ENCODE measurements at places on chromosomes 11 and 22.

DNA sequence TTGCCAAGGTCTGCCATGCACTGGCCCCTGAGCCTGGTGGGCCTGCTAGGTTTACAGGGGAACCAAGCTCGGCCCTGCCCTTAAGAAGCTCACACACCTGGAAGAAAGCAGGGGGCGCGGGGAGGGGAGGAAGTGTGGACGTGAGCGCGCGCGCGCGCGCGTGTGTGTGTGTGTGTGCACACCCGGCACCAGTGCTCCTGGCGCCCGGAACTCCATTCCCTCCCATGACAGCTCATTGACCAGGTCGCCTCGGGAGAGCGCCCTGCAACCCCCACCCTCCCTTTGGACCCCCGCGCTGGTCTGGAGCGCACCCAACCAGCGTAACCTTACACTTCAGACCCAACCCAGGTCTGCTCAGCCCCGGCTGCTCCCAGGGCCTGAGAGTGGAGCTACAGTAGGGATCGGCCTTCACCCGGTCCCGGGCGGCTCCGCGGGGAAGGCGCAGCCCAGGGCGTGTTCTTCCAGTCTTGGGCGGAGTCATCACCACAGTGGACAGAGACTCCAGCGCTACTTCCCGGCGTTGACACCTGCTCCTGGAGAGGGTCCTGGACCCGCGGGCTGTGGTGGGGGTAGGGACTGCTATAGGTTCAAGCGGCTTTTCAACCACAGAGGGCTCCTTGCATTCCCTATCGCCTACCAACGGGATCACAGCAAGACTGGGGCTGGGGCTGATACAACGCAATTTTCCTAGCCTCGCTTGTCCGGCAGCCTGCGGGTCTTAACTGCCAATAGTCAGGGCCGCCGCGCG lies 1.5 kb downstream of the GALNT18 start:
- DNase-seq = no peak

DNA sequence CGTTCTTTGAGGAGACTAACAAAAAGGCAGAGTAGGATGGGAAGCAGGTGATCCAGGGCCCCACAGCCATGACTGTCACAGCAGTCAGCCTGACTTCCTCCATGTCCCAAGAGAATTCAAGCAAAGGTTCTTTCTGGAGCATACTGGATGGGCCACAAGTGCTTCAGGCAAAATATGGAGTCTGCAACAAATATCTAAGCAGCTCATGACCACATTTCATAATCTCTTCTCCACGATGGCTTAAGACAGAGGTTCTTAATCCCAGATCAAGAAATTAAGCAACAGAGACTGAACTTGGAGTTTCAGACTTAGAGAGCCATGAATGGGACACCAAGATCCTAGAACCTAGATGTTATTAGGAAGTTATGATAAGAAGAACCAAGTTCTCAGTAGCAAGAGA lies 31.6 kb downstream of the GUCY1A2 start:
- DNase-seq = no peak

- no peak for DNase-seq
Observed at GRCh38 chr11:36757075-36757474, 159.0 kb upstream of the RAG2 start.

- DNase-seq = no peak
Observed at GRCh38 chr22:49906071-49906798, 12.0 kb downstream of the ALG12 start.

- no peak for DNase-seq
Observed at GRCh38 chr22:22478470-22478869, 30.1 kb downstream of the ZNF280B start.

- no peak for DNase-seq
Observed at GRCh38 chr11:102680945-102681344, 24.6 kb downstream of the MMP27 start.

- no peak for DNase-seq
Observed at GRCh38 chr11:129637473-129637872, 178.2 kb upstream of the TMEM45B start.

GRCh38 chr11:126072801-126073594 lies 10.3 kb upstream of the CDON start:
- DNase-seq = no peak

- DNase-seq = no peak
Observed at GRCh38 chr11:15622231-15622890, 507.6 kb downstream of the INSC start.

GRCh38 chr22:19608003-19608690 lies 83.9 kb upstream of the CLDN5 start:
- DNase-seq = no peak

- DNase-seq = no peak
Observed at GRCh38 chr22:39932918-39933649, 27.1 kb upstream of the TMA7B start.

DNA sequence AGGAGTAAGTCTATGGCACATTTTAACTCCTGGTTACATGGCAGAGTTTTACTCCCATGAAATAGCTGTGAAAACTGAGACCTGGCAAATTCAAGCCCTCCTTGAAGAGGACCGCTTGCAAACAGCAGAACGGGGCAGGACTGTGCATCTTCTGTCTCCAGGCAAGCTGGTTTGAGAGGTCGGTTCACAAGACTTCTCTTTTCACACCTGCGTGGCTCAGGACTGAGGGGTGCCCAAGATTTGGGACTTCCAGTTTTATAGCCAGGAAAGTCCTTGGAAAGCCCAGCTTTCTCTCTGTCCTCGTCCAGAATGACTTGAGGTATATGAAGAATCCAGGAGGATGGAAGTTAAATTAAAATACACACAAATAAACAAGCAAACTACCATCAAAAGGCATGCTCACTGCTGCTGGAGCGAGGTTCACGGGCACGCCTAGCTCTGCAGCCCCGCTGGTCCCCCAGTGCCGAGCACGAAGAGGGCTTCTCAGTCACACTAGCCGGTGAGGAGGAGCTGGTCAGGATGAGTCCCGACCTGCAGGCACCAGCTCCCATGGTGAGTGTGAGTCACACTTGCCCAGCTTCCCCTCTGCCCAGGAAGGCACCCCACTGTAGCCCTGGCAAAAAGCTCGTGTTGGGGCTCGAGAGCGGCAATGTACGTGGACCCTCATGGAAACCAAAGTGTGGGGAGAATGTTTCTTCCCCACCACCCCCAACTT lies 1382.4 kb downstream of the BRD1 start:
- DNase-seq = no peak

DNA sequence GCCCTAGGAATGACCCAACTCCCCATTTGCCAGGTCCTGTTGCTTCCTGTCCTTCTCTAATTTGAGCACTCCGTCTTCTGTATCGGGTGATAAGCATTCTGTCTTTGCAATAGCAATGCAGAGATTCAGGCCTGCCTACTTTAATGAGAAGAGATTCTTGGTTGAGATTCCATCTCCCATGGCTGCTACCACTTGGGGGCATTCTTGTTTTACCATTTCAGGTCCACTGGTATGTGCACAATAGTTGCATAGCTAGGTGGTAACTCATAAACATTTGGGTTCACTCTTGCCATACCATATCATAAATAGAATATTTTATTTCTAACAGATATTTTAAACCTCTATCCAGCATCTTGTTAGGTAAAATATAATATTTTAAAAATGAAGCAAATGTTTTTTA lies 34.4 kb upstream of the CALCB start:
- DNase-seq = no peak

- no peak for DNase-seq
Observed at GRCh38 chr22:39207141-39208012, 37.4 kb downstream of the PDGFB start.

DNA sequence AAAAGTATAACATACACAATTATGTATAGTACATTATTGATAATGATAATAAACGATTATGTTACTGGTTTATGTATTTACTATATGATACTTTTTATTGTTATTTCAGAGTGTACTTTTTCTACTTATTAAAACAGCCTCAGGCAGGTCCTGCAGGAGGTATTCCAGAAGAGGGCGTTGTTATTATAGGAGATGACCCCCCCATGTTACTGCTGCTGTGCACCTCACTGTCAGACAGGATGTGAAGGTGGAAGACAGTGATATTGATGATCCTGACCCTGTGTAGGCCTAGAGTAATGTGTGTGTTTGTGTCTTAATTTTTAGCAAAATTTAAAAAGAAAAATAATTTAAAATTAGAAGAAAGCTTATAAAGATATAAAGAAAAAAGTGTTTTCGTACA lies 57.6 kb downstream of the REXO2 start:
- no peak for DNase-seq

- DNase-seq = no peak
Observed at GRCh38 chr11:79932612-79933011, 491.8 kb upstream of the TENM4 start.

- no peak for DNase-seq
Observed at GRCh38 chr22:27386186-27386585, 415.4 kb downstream of the MN1 start.

GRCh38 chr22:20777420-20778177 lies 3.7 kb downstream of the SERPIND1 start:
- no peak for DNase-seq

DNA sequence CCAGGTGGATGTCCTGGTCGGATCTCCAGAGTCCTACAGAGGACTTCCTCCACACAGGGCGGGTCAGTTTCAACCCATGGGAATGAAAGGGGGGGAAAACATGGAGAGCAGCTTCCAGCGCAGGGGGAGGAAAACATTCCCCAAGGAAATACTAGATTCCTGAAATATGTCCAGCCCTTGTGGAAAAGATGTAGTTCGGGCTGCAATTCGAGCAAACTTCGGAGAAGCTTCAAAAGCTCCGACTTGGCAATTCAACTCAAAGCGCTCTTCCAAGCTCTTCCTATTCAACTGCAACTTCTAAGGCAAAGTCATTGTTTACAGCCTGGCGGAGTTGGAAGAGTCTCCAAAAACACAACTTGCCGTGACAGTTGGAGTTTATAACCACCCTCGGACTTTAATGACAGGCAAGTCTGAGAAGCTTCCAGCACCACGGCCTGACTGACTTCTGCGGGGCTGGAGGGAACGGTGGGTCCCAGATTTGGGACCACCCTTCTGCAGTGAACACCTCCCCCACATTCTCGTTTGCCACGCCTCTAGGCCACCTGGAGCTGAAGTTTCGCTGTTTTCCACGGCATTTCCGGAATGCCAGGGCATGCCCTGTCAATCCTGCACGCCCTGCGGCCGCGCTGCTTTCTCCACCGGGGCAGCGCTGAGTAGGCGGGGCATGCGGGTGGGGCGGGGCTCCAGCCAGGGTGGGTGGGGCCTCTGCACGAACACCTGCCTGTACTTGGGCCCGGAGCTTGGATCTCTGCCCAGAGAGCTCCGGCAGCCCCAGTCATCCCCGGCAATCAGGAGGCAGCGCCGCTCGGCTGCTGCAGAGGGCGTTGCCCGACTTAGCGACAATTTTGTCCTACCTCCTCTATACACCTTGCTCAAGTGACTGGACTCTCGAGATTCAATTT lies 49.0 kb upstream of the BIRC3 start:
- DNase-seq = peak; percentile 52

DNA sequence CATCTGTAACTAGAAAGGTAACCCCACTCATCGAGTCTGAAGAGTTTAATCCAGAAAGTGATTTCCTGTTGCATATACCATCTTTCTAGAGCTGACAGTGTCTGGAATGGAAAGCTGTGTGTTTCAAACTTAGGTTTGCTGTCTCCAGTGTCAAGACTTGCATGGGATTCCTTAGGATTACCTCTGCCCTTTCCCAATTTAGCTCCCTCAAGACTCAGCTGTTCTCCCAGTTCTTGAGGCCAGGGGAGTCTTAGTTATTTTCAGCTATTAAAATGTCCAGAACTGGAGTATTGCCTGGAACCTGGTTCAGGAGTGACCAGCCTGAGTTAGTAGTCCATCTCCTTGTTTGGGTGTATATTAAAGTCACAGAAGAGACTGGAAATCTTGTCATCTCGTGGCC lies 25.0 kb upstream of the LDHA start:
- no peak for DNase-seq

GRCh38 chr11:94832604-94833235 lies 64.6 kb downstream of the AMOTL1 start:
- no peak for DNase-seq

DNA sequence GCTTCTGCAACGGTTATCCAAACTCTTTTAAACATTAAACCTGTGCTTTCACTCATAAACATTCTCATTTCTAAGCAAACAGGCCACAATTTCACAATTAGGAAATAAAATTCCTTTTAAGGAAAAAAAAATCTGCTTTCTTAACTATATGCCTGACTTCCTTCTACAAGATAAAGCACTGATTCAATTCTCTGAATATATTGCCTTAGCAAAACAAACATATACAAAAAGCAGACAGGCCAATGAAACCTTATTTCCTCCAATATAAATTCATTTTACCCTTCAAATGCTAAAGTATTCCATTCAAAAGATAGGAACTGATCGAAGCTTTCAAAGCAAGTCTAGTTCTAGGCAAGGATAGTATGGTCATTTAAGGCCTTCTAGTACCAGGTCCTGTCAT lies 76.7 kb downstream of the PHF21A start:
- no peak for DNase-seq

GRCh38 chr11:117435326-117435725 lies 107.7 kb downstream of the CEP164 start:
- DNase-seq = no peak

DNA sequence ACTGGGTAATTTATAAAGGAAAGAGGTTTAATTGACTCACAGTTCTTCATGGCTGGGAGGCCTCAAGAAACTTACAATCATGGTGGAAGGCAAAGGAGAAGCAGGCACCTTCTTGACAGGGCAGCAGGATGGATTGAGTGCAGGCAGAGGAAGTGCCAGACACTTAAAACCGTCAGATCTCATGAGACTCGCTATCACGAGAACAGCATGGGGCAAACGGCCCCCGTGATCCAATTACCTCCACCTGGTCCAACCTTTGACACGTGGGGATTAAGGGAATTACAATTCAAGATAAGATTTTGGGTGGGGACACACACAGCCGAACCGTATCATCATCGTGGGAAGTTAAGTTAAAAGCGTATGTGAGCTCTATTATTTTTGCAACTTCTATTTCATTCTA lies 71.4 kb upstream of the SYN3 start:
- no peak for DNase-seq
